ENCODE measurements at places on chromosomes 2 and 18. TPM values are rescaled to one million over a fixed set of nuclear protein-coding genes. Genes with fewer than 3 reads are reported as not detected.
A peak's percentile ranks its signal among the peaks of the same experiment; 100 is the strongest.

GRCh38 chr2:122251158-122251557 is 495.7 kb downstream of the TSN start:
- no peak for DNase-seq

- DNase-seq: peak; percentile 29
Measured at GRCh38 chr18:69838620-69839411, 108.9 kb downstream of the CD226 start.

DNA sequence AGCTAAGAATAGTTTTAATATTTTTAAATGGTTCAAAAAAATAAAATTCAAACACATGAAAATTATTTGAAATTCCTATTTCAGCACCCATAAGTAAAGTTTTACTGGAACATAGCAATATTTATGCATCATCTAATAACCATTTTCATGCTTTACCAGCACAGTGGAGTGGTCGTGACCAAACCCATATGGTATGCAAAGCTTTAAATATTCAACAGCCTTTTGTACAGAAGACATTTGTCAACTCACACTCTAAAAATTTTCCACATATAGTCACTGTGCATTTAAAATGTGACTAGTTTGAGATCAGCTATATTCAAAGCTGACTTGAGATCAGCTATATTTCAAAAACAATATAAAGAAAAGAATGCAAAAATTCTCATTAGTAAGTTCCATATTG is 46.2 kb downstream of the PUM2 start:
- DNase-seq: no peak

GRCh38 chr18:77262643-77263465 is 13.2 kb downstream of the GALR1 start:
- no peak for DNase-seq

GRCh38 chr18:79400091-79400590 is 4.4 kb downstream of the NFATC1 start:
- DNase-seq: no peak

GRCh38 chr2:134482131-134482723 is 228.4 kb downstream of the MGAT5 start:
- DNase-seq: no peak

DNA sequence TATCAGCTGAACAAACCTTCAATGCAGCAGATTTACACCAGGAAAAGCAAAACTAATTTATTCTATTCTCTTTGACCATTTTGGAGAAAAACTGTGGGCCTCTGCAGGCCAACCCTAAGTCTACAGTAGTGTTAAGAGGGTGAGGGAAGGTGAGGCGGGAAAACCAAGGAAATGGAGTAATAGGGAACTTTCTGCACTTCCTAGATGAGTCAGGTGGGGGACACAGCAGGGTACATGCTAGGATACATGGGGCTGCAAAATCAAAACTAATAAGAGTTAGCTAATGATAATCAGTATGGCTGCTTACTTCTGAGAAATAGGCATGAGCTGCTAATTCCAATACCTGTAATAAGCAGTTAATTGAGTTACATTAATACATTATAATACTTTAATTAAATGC is 66.0 kb upstream of the PGAP1 start:
- no peak for DNase-seq

GRCh38 chr2:189013671-189014448 is 39.7 kb downstream of the COL3A1 start:
- DNase-seq: no peak

GRCh38 chr2:12847694-12848575 is 131.2 kb downstream of the TRIB2 start:
- DNase-seq: no peak

GRCh38 chr2:79512442-79513401 is at the start of gene CTNNA2:
CTNNA2 (plus strand) TSS chr2:79513051.
- DNase-seq: peak; percentile 97

GRCh38 chr2:127128445-127128904 is 21.5 kb upstream of the BIN1 start:
- DNase-seq: peak; percentile 74

GRCh38 chr2:116716038-116716437 is 1098.5 kb upstream of the DDX18 start:
- DNase-seq: no peak

DNA sequence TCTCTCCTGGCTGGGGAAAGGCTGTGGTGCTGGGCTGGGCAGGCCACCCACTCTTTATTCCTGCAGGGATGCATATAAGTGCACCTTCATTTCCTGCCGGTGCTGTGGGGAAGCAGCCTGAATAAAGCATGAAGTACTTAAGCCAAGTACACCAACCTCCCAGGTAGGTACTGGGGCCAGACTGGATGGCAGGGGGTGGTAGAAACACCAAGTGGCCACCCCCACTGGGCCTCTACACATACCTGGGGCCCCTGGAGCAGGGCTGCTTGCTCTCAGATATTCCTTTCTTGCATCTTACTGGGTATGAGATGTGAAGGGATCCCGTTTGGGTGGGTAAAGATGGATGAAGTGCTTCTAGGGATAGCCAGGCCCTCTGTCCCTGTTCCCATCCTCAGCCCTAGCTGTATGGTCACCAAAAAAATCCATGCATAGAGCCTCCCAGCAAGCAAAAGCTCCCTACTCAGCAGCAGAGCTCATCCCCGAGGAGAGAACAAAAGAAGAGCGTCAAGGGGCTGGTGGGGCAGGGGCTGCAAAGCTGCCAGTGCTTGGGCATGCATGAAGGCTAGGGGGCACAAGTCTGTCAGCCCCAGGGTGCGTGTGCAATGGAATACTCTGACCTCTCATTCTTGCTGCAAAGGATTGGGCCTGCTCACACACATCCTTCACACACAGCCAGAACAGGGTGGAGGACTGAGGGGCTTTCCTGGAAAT is 22.0 kb downstream of the CCT7 start:
- DNase-seq: no peak

GRCh38 chr2:31563273-31563839 is 17.4 kb downstream of the SRD5A2 start:
- DNase-seq: no peak

GRCh38 chr2:8049851-8050571 is 631.8 kb upstream of the ID2 start:
- no peak for DNase-seq

- DNase-seq: no peak
Measured at GRCh38 chr2:39487398-39488250, 50.5 kb upstream of the MAP4K3 start.

- no peak for DNase-seq
Measured at GRCh38 chr2:220513573-220514288, 886.3 kb downstream of the SLC4A3 start.

DNA sequence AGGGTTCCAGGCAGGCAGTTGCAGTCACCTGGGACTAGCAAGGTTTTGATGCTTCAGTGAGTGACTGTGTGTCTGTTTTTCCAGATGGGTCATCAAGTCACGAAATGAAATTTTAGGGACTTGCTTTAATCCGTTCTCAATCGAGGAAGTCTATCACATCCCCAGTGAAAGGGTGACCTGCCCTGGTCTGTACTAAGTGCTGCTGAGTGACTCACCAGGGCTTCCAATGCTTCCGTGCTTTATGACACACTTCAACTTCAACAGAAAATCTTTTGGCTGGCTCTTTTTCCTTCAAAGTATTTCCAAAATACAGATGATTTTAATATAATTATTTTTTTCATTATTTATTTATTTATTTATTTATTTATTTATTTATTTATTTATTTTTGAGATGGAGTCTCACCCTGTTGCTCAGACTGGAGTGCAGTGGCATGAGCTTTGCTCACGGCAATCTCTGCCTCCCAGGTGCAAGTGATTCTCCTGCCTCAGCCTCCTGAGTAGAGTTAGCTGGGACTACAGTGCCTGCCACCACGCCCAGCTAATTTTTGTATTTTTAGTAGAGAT is 18.4 kb downstream of the TFCP2L1 start:
- no peak for DNase-seq

DNA sequence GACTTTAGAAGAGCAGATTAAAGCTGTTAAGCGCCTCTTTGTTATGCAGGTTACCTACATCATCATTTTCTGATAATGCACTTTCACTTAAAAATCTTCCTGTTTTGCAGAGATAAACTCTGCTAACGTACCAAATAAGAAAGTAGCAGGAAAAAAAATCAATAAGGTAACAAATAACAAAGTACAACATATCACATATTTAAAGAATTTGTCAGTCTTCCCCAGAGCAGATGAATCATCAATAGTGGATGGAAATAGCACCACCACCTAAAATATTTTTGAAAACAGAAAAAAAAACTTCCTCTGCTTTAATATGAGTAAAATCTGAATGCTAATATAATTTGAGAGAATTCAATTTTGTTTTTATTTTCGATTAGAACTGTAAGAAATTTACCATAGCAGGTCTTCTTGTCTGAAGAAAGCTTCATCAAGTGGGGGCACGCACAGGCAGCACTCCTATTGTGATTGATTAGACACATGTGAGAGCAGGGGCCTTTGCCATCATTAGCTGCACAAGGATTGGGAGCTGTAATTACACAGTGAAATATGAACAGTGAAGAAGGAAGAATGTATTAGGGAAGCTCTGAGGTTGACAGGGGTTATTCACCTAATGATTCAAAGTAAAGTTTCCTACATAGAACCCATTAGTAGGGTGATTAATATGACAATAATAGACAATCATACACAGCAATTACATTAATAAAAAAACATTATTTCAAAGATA is 1279.4 kb downstream of the LRP1B start:
- DNase-seq: no peak

DNA sequence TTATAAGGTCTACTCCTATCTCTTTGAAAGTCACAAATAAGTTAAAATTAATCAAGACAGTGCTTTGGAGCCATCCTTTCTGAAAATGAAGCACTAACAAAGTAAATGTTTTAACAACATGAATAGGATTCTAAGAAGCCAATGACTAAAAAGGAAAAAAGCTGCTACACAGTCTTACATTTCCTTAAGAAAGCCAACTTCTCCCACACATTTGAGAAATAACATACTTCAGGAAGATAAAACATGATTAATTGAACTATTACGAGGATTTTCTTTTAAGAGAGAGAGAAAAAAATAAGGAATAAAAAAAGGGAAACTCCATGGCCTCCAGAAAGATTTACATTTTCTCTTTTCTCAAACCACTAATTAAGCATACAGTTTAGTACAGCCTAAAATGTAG is 113.1 kb downstream of the GCA start:
- no peak for DNase-seq

- DNase-seq: no peak
Measured at GRCh38 chr18:73638709-73639108, 508.9 kb downstream of the FBXO15 start.

- DNase-seq: no peak
Measured at GRCh38 chr2:190182071-190182524, 119.6 kb upstream of the MSTN start.

GRCh38 chr2:218323526-218324472 is 31.5 kb upstream of the TMBIM1 start:
- DNase-seq: no peak

DNA sequence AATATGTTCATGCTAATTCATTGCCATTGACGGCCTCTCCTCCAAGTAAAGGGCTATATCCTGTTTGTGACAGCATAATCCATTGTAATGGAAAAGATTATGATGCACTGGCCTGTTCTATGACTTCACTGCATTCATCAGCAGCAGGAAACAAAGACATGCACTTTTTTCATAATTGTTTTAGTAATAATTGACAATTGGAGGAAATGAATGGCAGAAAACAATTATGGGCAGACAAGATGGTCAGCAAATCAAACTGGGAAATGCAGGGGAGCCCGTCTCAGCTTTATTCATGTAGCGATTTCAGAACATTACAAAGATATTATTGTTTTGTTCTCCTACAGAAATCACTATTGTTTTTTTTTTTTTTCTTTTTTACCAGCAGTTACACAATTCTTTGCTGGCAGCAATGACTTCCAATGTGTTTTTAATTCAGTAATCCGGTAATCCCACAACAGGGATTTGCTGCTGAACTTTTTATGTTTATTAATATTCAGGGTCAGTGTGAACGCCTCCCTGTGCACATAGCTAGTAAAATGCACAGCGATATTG is 33.8 kb upstream of the RASGRP3 start:
- no peak for DNase-seq

DNA sequence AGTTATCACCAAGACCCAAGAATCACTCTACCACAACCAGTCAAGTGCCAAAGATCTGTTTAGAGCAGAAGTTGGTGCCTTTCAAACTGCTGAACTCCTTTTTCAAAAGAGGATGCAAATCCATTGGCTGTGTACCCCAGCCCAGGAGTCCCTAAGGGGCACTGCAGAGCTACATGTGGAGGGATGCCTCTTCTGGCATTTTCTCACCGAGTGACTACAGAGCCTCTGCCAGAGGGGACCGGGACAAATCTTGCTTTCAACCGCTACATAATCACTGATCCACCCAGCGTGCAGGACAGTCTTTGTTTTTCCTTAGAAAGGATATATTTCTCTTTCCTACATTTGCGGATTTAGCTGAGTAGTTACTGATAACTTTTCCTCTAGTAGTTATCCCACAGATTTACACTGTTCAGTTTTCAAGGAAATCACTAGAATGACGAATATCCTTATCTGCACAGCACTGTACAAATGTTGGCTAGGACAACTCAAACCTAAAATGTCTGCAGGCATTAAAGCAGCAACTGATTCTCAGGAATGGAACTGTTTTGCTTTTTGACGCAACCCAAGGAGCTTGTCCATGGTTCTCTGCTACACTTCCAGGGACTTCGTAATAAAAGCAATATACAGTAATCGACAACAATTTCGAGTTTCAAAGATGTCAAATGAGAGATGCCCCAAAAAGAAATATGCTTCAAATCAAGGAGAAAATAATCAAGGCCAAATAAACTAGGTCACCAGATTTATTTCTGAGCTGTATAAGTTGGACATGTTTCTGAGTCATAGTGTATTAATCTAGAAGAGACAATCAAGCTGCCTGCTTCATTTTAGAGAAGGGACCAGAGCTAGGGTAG is 24.1 kb downstream of the EPB41L3 start:
- DNase-seq: no peak

DNA sequence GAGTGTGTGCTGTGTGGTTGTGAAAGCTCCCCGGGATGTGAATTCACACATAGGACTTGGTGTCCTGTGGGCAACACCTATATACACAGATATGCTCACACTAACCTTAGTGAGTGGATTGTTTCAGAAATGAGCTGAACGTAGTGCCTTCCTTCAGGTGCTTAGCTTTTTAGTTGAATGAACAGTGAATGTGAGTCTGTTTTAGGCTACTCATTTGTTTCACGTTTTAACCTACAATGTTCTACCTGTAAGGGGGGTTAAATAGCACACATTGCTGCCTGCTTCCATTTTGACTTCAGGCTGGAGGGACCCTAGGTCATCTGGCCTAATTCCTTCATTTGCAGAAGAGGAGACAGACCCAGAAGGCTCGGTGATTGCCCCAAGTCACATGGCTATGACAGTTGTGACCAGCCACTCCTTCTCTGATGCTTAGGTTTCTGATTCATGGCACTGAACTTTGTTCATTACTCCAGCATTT is 1.0 kb downstream of the PLEK start:
- DNase-seq: no peak

Gene ZNF516
- 4.4 TPM for polyA plus RNA-seq

Gene CAVIN2
- 1.5 TPM for polyA plus RNA-seq

Gene IL1RL1
- polyA plus RNA-seq: not detected

Gene DLGAP1
- polyA plus RNA-seq: not detected

Gene DYNAP
- polyA plus RNA-seq: not detected

Gene SCYGR3
- not detected for polyA plus RNA-seq

Gene RGPD5
- 9.4 TPM for polyA plus RNA-seq

Gene PPIG
- 10.3 TPM for polyA plus RNA-seq

Gene SPATA3
- not detected for polyA plus RNA-seq

Gene SGPP2
- polyA plus RNA-seq: 0.03 TPM

Gene NT5DC4
- not detected for polyA plus RNA-seq

Gene SH3RF3
- 1.9 TPM for polyA plus RNA-seq

Gene SFT2D3
- 3.9 TPM for polyA plus RNA-seq

All from SK-N-SH (cell line).